Progenitor cell of endocrine pancreas (in vitro differentiated cells): ENCODE measurements at places on chromosomes 16 and 17.

DNA sequence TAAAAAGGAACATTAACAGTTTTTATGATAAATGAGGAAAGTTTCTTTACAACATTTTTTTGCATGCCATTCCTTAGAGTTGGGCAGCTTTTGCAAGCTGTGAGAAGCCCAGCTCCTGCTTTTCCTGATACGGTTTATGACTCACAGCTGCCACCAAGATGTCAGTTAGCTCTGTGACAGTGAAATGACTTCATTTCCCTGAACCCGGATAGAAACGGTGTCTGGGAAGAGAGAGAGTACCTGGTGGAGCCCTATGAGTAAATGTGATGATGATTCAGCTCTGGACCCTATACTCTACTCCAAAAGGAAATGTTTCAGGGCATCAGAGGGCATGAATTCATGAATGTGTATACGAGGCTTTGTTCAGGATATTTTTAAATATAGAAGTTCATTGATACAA, 366.3 kb upstream of the HSBP1 start:
- H3K27me3 ChIP-seq: peaks cover 38% of the 10 kb centered on the region
- no peak for DNase-seq
- H3K4me3 ChIP-seq: no peak overlapping the region
- no peaks in the 10 kb centered on the region for H3K4me1 ChIP-seq
- H3K36me3 ChIP-seq: no peaks in the 10 kb centered on the region
- H3K27ac ChIP-seq: no peak overlapping the region

DNA sequence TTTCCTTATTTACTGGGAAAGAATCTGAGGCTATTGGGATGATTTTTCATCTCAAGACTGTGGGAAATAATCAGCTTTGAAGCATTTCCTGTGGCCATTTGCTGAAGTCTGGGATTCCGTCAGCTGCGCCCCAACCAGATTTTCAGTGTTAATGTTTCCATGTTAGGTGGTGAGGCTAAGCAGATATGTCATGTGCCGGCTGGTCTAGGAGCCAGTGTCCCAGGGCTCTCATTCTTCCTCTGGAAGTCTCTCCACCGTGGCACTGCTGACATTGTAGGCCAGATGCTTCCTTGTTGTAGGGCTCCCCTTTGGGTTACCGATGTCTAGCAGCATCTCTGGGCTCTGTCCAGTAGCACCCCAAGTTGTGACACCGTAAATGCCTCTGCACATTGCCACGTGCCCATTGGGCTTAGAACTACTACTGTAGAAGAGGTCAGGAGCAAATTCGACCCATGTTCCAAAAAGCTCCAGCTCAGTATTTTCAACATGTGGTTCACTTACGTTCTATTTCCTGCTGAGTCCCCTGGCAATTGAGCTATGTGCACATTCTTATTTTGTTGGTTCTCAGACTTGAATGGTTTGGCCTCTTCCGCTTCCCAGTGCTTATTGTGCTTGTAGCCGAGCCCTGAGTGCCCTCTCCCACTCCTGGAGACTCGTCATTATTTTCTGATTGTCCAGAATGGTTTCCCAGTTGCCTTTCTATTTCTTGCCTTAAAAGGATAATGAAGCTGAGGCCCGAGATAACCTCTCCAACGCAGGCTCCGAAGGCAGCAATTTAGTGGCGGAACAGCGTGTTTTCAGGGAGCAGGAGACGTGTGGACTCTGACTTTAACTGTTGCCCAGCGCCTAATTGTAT, 82.2 kb downstream of the SPECC1 start:
- peaks cover 3% of the 10 kb centered on the region for H3K36me3 ChIP-seq
- peak overlapping the region; percentile 7 for H3K27ac ChIP-seq
- DNase-seq: no peak
- peaks cover 63% of the 10 kb centered on the region for H3K27me3 ChIP-seq

GRCh38 chr17:27984404-27984803, 58.1 kb upstream of the NLK start:
- H3K27me3 ChIP-seq: peaks cover 16% of the 10 kb centered on the region
- no peak overlapping the region for H3K27ac ChIP-seq
- DNase-seq: no peak
- no peak overlapping the region for H3K4me3 ChIP-seq

DNA sequence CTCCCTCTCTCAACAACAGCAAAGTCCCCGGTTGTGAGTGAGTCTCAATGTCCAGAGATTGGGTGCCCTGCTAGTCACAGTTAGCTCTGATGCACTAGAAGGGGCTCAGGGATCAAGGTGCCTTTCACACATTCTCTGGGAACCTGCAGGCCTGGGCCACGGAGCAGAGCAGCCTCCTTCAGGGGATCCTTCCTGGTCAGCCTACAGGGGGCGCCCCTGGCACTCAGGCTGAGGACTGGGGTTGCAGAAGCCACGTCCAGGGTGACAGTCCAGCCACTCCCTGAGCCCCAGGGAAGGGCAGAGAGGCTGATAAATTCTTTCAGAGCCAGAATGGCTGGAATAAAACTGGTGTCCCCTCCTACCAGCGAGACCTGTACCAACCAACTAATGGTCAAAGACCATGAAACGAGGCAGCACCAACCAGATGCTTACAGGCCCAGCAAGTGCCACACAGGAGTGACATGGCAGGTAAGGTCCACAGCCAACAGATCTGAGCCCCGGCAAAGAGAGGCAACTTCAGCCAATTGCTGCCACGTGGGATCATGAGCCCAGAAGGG, 43.5 kb downstream of the ST3GAL2 start:
- H3K36me3 ChIP-seq: no peaks in the 10 kb centered on the region
- DNase-seq: peak; percentile 69
- no peak overlapping the region for H3K27ac ChIP-seq
- no peaks in the 10 kb centered on the region for H3K27me3 ChIP-seq
- no peak overlapping the region for H3K4me3 ChIP-seq
- H3K4me1 ChIP-seq: no peaks in the 10 kb centered on the region

- peaks cover 4% of the 10 kb centered on the region for H3K4me1 ChIP-seq
- DNase-seq: no peak
- no peaks in the 10 kb centered on the region for H3K27me3 ChIP-seq
Observed at GRCh38 chr17:2361010-2361760, 23.9 kb downstream of the SGSM2 start.

DNA sequence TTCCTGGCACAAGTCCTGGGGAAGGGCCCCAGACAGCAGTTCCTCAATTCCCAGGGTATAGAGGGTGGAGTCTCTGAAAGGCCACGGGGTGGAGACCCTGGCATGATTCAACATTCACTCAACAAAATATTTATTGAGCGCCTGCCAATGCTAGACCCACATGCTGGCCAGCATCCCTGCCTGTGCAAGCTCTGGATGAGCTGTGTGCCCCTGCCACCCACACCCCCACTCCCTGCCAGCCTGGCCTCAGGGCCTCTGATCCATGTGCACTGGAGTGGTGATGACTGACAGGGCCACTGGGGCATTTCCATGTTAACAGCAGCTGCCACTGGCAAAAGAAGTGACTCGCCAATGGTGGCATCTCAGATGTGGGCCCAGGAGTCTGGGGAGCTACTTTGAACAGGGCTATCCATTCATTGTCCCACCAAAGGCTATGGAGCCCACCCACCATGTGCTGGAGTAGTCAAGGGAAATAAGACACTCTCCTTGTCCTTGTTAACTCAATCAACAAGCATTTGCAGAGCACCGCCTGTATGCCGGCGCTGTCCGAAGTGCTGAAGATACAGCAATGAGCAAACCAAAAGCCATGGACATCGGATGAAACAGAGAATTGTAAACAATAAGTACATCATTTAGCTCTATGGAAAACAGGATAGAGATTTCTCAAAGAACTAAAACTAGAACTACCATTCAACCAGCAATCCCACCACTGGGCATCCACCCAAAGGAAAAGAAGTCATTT, 3.0 kb upstream of the PRSS22 start:
- H3K4me1 ChIP-seq: peaks cover 4% of the 10 kb centered on the region
- H3K27me3 ChIP-seq: peaks cover 26% of the 10 kb centered on the region
- no peak for DNase-seq
- no peak overlapping the region for H3K27ac ChIP-seq
- no peaks in the 10 kb centered on the region for H3K36me3 ChIP-seq
- no peak overlapping the region for H3K4me3 ChIP-seq

DNA sequence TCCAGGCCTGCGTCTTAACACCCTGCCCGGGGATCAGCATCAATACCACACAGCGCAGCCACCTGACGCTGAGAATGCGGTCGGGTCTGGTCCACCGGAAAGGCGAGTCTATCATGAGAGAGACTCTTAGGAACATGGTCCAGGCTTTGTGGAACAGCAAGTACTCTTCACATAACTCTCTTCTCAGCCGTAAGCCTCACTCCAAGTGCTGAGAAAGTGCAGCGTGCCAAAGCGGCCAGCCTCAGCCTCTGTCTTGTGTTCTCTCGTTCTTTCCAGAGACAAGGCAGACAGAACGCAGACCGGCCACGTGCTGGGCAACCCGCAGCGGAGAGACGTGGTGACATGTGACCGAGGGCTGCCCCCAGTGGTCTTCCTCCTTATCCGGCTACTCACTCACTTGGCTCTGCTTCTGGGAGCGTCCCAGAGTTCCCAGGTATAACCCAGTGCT, 34.4 kb upstream of the ENDOV start:
- H3K36me3 ChIP-seq: peaks cover 25% of the 10 kb centered on the region
- H3K4me3 ChIP-seq: no peak overlapping the region

- H3K4me1 ChIP-seq: no peaks in the 10 kb centered on the region
- H3K4me3 ChIP-seq: no peak overlapping the region
- H3K27me3 ChIP-seq: no peaks in the 10 kb centered on the region
- no peak overlapping the region for H3K27ac ChIP-seq
- H3K36me3 ChIP-seq: peaks cover 2% of the 10 kb centered on the region
Observed at GRCh38 chr16:12132290-12132689, 155.8 kb downstream of the SNX29 start.

DNA sequence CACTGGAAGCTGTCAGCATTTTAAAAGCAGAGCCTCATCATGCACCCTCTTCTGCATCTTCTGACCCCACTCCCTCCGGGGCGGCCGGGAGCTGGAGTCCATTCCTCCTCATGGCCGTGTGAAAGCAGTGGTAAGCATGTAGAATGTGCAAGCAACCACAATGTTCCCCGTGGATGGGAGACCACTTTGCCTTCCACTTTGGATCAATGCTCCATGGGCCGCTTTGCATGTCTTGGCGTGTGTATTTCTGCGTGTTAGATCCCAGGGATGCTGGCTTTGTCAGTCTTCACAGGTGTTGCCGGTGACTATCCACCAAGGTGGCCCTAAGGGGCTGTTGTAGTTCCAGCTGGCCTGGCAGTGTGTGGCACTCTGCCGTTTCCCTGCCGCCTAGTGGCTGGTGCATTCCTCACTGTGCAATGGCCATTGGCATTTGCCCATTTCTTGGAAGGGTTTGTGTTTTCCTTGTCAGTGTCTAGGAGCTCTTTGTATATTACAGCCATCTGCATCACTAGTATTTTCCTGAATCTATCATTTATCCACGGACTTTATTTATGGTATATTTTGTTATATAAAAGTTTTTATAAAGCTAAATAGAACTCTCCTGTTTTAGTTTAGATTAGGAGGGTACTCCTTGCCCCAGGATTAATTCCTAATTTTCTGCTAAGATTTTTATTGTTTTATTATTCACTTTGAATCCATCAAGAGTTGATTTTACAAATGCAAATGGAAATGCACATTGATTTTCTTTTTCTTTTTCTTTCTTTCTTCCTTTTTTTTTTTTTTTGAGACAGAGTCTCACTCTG, 5.8 kb upstream of the ALDH3A1 start:
- H3K27ac ChIP-seq: no peak overlapping the region
- H3K4me3 ChIP-seq: no peak overlapping the region
- no peaks in the 10 kb centered on the region for H3K4me1 ChIP-seq
- peaks cover 21% of the 10 kb centered on the region for H3K27me3 ChIP-seq

- peaks cover 19% of the 10 kb centered on the region for H3K4me1 ChIP-seq
- DNase-seq: peak; percentile 35
- peak overlapping the region; percentile 86 for H3K4me3 ChIP-seq
Observed at GRCh38 chr16:81035975-81036750, 521 bp downstream of the ATMIN start.

DNA sequence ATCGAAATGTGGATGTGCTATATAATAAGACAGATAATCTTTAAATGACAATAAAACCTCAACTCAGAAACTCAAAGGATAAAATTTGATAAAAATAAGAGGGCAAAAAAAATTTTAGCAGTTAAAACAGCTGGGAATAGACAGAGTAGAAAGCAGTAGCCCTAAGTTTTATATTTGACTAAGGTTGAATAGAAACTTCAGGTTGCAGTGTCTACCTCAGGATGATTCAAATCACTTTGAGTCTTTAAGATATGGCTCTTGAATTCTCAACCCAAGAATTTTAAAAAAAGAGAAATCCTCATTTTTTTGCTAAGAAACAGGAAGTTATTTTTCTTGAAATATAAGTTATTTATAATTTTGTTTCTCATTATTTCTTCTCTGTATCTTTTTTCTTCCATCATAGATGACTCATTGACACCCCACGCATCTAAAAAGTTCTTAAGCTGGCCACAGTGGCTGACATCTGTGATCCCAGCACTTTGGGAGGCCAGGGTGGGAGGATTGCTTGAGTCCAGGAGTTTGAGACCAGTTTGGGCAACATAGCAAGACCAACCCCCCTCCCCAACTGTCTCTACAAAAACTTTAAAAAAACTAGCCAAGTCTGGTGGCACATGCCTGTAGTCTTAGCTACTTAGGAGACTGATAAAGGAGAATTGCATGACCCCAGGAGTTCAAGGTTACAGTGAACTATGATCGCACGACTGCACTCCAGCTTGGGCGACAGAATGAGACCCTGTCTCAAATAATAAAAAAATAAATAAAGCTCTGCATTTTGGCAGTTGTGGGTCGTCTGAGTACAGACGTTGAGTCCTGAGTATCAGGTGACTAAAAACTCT, 23.9 kb downstream of the NFAT5 start:
- DNase-seq: no peak
- peaks cover 10% of the 10 kb centered on the region for H3K4me1 ChIP-seq
- H3K4me3 ChIP-seq: no peak overlapping the region

- peaks cover 35% of the 10 kb centered on the region for H3K36me3 ChIP-seq
- H3K27ac ChIP-seq: peak overlapping the region; percentile 76
- peaks cover 10% of the 10 kb centered on the region for H3K4me1 ChIP-seq
- H3K4me3 ChIP-seq: no peak overlapping the region
Observed at GRCh38 chr17:47620503-47621245, 29.0 kb upstream of the KPNB1 start.

- no peak overlapping the region for H3K27ac ChIP-seq
- H3K4me3 ChIP-seq: no peak overlapping the region
- no peak for DNase-seq
- H3K27me3 ChIP-seq: peaks cover 20% of the 10 kb centered on the region
- H3K36me3 ChIP-seq: no peaks in the 10 kb centered on the region
Observed at GRCh38 chr17:71828182-71828596, 292.6 kb upstream of the SOX9 start.

DNA sequence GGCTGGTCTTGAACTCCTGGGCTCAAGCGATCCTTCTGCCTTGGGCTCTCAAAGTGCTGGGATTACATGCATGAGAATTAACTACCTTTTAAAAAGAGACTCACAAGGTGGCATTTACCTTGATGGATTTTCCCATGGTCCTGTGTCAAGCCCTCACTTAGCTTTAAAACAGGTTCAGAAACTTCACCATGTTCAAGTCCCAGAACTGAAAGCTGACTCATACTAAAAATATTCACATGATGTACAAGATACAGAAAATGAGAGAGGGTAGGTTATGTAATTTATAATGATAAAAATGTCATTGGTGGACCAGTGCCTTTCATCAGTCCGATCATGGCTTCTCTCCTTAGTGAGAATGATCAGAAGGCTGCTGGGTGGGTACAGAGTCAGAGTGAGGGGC, 4.3 kb upstream of the AKAP1 start:
- H3K4me3 ChIP-seq: no peak overlapping the region
- H3K27me3 ChIP-seq: no peaks in the 10 kb centered on the region
- no peak for DNase-seq
- no peak overlapping the region for H3K27ac ChIP-seq
- H3K4me1 ChIP-seq: peaks cover 5% of the 10 kb centered on the region
